H7 (cell line): ENCODE measurements at places on chromosomes 1 and 21. TPM values are rescaled to one million over a fixed set of nuclear protein-coding genes. Genes with fewer than 3 reads are reported as not detected.

DNA sequence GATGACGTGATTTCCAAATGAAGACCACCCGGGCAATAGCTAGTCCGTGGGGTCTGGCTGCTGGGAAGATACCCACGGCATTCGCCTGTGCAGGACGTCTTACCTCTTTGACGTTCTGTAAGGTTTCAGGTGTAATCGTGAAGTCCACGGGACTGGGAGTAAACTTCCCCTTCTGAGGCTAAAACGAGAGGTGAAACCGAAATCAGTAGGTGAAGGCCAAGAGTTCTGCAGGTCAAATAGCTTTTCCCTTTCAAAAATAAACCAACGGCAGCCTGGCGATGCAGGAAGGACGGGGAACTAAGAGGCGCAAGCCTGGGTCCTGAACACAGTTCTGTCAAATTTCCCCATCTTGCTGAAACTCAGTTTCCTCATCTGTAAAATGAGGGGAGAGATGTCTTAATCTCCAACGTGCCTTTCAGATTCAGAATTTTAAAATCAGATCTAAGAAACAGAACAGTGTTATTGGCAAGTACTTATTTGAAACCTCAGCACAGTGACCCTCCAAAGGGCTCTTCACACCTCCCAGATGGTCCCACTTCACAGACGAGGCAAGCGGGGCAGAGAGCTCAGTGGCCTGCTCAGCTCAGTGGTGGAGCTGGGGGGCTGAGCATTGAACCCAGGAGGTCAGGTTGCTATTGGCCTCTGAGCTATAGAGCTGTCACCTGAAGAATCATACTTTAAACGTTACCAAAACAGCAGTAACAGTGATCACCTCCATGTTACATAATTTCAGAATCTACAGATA, 34.7 kb downstream of the VPS26C start:
- no peak for DNase-seq

GRCh38 chr1:67194209-67194863, 28.1 kb downstream of the IL23R start:
- no peak for DNase-seq

DNA sequence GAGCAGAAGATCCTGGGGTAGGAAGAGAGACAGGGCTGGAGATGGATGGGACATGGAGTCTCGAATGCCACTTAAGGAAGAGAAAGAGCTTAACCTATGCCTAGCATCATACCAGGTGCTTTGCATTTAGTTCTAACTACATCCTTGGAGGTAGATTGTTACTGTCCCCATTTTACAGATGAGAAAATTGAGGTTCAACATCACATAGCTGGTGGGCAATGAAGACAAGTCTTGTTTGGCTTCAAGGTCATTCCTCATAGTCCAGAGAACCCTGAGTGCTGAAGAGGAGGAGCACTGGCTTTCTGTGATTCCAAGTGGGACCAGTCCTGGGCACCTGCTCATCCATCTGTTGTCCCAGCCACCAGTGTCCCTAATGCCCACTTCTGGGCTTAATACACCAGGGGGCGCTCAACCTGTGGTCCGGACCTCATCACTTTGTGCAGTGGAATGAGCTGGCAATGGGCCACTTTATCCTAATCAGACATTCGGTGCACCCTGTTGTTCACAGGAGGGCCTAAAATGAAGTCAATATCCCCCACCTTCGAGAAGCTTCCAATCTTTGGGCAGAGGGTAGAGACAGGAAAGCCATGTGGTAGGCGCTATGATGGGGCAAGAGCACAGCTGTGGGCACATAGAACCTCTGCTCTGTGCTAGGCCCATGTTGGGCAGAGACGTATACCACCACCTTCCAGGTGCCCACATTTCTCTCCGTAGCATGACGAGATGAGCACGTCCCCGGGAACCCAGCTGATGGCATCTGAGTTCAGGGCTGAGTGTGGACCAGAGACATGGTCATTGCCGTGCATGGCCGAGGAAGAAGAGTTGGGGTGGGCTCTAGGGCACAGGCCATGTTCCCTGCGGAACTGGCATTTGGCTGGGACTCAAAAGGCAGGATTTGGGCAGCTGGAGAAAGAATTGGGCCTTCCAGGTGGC, 9.2 kb downstream of the RPS6KA1 start:
- peak; percentile 86 for DNase-seq

GRCh38 chr1:204232526-204232925, 18.7 kb upstream of the GOLT1A start:
- DNase-seq, result no peak

The KMO gene
- 0.07 and 0.14 TPM in 2 replicates for total RNA-seq

DNA sequence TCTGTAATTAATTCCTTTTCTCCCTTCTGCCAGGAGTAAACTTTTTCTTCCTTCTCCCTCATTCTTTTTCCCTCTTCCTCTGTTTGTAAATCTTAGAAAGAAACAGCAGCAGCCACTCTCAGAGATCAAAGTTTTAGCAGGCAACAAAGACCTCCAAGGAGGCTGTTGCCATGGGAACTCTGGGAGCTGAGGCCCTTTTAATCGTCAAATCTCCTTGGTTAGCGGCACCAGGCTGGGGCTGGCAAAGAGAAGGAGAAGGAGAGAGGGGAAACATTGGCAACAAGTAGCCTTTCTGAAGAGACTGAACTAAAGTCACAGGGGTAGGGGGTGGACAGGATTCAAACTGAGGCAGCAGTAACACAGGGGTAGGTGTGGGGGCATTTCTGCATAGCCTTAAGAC, 25.2 kb downstream of the ILDR2 start:
- DNase-seq, result peak; percentile 62

GRCh38 chr21:36250423-36251075, 69.4 kb upstream of the MORC3 start:
- peak; percentile 49 for DNase-seq

The SLC6A17 gene
- total RNA-seq, result 0.17 and 0.22 TPM in 2 replicates

- no peak for DNase-seq
Measured at GRCh38 chr1:12669529-12670068, 25.7 kb downstream of the AADACL4 start.

GRCh38 chr1:59316497-59317128, 19.7 kb downstream of the FGGY start:
- no peak for DNase-seq

DNA sequence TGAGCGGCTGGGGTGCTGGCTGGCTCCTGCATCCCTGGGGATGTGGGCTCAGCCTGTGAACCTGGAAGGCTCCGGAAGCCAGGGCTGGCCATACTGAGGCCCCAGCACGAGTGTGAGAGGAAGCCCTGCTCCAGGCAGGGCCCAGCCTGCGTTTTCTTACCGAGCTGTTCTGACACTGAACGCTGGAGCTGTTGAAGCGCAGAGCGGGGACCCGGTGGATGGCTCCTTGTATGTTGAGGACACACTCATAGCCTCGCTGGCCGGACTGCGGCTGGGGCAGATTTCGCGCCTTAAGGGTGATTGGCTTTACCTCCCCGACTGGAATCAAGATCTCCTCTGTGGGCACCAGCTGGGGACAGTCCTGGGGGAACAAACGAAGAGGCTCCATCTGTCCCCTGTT, 160.0 kb downstream of the PLXNA2 start:
- DNase-seq, result no peak

GRCh38 chr1:155794605-155795245, 62.3 kb downstream of the GON4L start:
- no peak for DNase-seq

DNA sequence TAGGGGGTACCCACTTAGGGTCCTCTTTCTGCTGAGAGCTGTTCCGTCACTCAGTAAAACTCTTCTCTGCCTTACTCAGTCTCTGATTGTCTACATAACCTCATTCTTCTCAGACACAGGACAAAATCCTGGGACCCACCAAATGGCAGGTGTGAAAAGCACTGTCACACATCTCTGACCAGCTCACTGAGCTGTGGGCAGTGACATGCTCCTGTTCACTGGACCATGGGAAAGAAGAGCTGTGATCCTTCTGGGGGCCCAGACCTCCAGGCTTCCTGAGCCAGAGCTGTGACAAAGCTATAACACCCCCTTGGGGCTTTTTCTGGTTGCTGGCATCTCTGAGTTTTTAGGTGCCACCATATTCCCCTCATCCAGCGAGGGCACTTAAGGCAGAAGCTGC, 115.7 kb downstream of the NTPCR start:
- DNase-seq, result no peak

- peak; percentile 85 for DNase-seq
Measured at GRCh38 chr1:10656431-10656830, 140.0 kb downstream of the CASZ1 start.

The IFNLR1 gene
- total RNA-seq, result 4.8 and 6.7 TPM in 2 replicates

- no peak for DNase-seq
Measured at GRCh38 chr1:60942896-60943638, 139.3 kb upstream of the NFIA start.

- no peak for DNase-seq
Measured at GRCh38 chr1:60916906-60917305, 165.5 kb upstream of the NFIA start.

DNA sequence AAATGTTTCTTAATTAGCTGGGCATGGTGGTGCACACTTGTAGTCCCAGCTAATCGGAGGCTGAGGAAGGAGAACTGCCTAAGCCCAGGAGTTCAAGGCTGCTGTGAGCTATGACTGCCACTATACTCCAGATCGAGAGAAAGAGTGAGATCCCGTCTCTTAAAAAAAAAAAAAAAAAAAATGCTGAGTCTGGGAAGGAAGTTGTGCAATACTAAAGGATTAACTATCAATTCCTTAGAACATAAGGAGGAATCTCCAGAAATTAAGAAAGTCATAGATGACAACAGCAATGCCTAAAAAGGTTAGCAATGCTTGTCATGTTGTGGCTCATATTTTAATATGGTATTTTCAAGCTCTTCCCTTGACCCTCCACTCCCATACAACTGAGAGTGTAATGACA, 5.3 kb downstream of the LUZP1 start:
- DNase-seq, result no peak

- peak; percentile 74 for DNase-seq
Measured at GRCh38 chr1:12204140-12204539, 25.7 kb upstream of the VPS13D start.

GRCh38 chr1:113818578-113818977, 6.3 kb upstream of the RSBN1 start:
- DNase-seq, result no peak

GRCh38 chr1:94773931-94774422, 46.2 kb upstream of the SLC44A3 start:
- peak; percentile 18 for DNase-seq

The SPRR2F gene
- total RNA-seq, result not detected in 2 replicates

The PTPRU gene
- total RNA-seq, result 24.6 and 28.6 TPM in 2 replicates

GRCh38 chr1:29425631-29426030, 189.3 kb downstream of the PTPRU start:
- DNase-seq, result no peak

The GCSAML gene
- total RNA-seq, result not detected in 2 replicates

DNA sequence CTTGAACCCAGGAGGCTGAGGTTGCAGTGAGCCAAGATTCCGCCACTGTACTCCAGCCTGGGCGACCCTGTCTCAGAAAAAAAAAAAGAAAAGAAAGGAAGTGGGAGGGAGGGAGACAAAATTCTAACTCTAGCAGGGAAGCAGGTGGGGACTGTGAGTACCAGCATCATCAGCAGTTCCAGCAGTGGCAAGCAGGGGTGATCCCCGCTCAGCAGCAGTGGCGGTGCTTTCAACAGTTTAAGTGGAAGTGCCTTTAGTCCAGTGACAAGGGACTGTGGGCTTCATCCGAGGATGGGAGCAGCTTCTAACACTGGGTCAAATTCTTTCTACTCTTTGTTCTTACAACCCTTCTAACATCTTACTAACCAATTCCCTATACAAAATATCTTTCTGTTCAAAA, 858.1 kb upstream of the ADAMTS5 start:
- peak; percentile 39 for DNase-seq

DNA sequence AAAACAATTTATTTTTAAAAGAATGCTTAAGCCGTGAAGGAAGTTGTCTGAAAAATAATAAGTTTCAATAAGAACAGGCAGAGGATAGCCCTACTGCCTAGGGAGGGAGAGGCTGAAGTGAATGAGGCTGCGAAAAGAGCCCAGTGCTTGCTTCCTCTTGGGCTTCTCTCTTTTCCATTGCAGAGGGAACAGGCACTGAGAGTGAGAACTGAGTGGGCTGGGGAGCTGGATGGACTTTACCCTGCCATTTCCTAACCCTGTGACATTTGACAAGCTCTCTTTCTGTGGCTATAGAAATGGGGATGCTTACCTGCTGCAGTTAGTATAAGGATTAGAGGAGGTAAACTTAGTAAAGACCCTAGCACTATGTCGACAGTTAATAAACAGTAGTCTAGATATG, 30.0 kb downstream of the TENT5C start:
- no peak for DNase-seq

The ZNF670 gene
- 16.4 and 28.7 TPM in 2 replicates for total RNA-seq

The TNFRSF8 gene
- total RNA-seq, result 14.6 and 16.0 TPM in 2 replicates

DNA sequence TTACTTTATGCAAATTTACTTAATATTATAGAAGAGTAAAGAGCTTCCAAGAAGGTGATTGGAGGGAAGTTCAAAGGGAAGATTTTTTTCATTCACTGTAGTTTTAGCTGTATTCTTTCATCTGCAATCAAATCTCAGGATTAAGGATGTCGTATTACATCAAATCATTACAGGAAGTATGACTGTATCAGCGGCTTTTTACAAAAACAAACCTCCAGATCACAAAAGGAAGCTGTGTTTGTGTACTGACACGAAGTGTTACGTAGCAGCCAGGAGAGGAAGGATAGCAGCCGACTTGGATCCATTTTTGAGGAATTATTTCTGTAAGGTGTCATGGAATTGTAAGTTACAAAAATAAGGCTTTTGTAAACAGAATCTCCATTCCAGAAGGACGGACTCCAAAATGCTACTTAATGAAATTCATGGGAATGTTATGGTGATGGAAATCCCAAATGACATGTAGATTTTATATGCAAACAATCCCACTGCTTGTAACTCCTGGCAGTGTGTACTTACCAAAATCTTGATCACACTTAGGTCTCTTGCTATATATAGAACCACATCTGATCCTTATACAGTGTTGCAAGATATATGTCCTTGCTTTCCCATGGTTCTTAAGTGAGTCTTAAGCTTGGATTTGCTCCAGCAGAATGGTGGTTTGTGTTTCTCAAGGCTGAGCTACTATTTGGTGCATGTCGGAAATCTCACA, 49.8 kb downstream of the KCNJ15 start:
- DNase-seq, result no peak

The SYT14 gene
- 9.1 and 10.6 TPM in 2 replicates for total RNA-seq

The LCK gene
- total RNA-seq, result 70.5 and 75.8 TPM in 2 replicates

The FCRL5 gene
- total RNA-seq, result 0.14 TPM in 1 of 2 replicates, not detected in the other

- peak; percentile 66 for DNase-seq
Measured at GRCh38 chr1:37177230-37177864, 143.0 kb upstream of the GRIK3 start.

- no peak for DNase-seq
Measured at GRCh38 chr1:145985502-145986439, 10.6 kb downstream of the TXNIP start.

The IL10 gene
- not detected in 2 replicates for total RNA-seq

DNA sequence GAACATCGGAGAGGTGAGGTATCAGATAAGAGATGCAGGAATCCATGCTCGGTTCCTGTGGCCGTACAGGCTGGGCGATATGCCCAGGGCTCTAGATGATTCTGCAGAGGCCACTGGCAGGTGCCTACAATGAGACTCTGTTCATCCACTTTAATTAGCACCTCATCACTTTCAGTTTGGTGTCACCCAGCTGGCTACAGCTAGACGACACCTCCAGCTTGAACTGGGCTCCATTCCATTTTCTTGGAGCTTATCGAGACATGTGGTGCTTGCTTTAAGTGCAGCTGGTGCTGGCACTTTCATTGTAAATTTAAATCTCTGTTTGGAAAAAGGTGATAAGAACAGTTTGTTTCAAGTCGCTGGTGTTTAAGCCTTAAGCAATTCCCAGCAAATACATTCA, 322.5 kb upstream of the ADGRL2 start:
- DNase-seq, result no peak
